GM23338 (cell line): ENCODE measurements at places on chromosomes 11 and 22. TPM values are rescaled to one million over a fixed set of nuclear protein-coding genes. Genes with fewer than 3 reads are reported as not detected.

Gene ALX4
- not detected in 2 replicates for total RNA-seq

Gene KCTD14
- 14.2 and 19.1 TPM in 2 replicates for total RNA-seq

Gene MRGPRX3
- not detected in 2 replicates for total RNA-seq

DNA sequence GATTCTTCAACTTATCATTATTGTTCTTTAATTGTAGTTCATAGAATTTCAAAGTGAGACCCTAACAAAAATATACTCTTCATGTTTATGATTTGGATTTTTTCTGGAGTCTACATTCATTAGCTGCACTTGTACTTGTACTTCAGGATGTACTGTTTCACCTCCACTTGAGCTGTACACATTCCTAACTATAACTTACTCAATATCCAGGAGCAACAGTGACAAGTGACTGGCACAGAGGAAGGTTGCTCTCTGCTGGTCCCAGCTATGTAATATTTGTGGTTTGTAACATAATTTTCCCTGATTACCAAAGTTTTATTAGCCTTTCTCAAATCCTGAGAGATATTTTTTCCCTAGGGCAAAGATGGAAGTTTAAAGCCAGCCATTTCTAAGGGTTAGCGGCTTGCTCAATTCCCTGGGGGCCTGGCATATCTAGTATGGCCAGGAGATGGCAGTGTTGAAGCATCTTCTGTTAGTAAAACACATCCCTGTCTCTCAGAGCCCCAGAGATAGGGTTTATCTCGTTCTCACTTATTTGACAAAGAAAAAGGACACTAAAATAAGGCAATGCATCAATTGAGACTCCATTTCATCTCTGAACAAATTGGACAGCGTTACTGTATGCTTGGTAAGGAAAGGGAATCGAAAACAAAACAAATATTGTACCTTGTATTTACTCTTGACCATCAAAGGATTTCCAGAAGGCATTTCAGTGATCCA, 14.2 kb downstream of the OR52A5 start:
- no peaks in the 10 kb centered on the region for H3K27me3 ChIP-seq
- no peaks in the 10 kb centered on the region for H3K4me1 ChIP-seq
- no peak overlapping the region for H3K4me3 ChIP-seq
- H3K27ac ChIP-seq: no peak overlapping the region
- DNase-seq: peak; percentile 87

Gene GSTT2B
- 5.7 TPM in 2 replicates for total RNA-seq

Gene LRRC74B
- total RNA-seq: not detected in 2 replicates

DNA sequence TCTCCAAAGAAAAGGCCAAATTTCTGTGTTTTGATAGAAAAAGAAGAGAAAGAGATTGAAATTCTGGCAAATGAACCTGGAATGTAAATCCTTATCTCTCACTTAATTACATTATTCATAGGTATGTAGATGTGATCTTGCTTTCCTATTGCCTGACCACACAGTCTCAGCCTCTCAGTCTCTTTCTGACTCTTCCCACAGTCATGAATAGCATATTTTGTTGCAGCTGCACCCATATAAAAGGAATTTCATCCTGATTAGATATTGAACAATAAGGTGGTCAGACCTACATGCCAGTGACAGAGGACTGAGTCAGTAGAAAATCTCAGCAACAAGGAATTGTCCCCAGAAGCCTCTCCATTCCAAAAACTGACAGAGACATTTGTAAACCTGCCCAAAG, 62.9 kb upstream of the LRRC4C start:
- no peak overlapping the region for H3K27ac ChIP-seq
- H3K36me3 ChIP-seq: no peaks in the 10 kb centered on the region
- DNase-seq: no peak
- peaks cover 7% of the 10 kb centered on the region for H3K4me1 ChIP-seq
- no peaks in the 10 kb centered on the region for H3K27me3 ChIP-seq

- peak; percentile 55 for DNase-seq
- H3K36me3 ChIP-seq: no peaks in the 10 kb centered on the region
- H3K4me3 ChIP-seq: peak overlapping the region; percentile 80
- no peak overlapping the region for H3K27ac ChIP-seq
- H3K4me1 ChIP-seq: no peaks in the 10 kb centered on the region; the same call in 1 of the 2 replicates
These were observed 1.8 kb downstream of the SYT7 start for GRCh38 chr11:61578819-61579675.

GRCh38 chr22:46058091-46058420, 81.1 kb upstream of the WNT7B start:
- peaks cover 35% of the 10 kb centered on the region for H3K27me3 ChIP-seq
- H3K4me1 ChIP-seq: peaks cover 18% of the 10 kb centered on the region

- H3K27me3 ChIP-seq: no peaks in the 10 kb centered on the region
- no peaks in the 10 kb centered on the region for H3K36me3 ChIP-seq
- H3K27ac ChIP-seq: no peak overlapping the region
- H3K4me3 ChIP-seq: no peak overlapping the region
- H3K4me1 ChIP-seq: no peaks in the 10 kb centered on the region
- no peak for DNase-seq
These were observed 29.6 kb upstream of the FLI1 start for GRCh38 chr11:128664317-128664716.

DNA sequence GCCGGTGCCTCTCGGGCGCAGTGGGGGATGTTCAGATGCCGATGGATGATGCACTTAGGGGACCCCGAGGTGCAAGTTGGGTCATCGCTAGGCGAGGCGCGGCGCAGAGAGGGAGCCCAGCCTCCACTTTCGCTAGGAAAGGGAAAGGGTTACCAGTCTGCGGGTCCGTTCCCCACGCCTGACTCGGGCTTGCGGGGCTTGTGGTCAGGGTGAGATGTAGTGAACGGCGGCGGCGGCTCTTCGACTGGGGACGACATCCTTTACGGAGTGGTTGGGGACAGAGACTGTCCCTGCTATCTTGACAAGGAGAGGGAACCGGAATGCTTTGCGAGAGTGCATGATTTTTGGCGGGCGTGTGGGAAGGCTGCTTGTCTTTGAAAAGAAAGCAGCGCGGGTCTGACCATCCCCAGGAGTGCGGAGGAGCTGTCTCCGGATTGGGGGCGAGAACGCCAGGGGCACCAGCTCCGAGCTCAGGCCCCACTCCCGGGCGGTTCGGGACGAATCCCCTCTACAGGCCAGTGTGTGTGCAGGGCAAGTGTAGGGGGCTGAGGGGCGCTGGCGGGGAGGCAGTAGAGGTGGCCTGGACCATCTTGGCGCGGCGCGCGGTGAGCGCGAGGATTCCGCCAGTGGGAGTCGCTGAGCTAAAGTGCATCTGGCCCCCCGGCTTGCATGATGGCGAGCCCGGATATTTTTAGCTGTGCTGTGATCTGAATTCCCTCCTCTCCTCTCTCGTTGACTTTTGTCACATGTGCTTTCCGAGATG, 1.1 kb downstream of the FAT3 start:
- peaks cover 6% of the 10 kb centered on the region; the same call in 1 of the 2 replicates for H3K36me3 ChIP-seq
- no peak overlapping the region for H3K27ac ChIP-seq
- H3K27me3 ChIP-seq: peaks cover 27% of the 10 kb centered on the region
- H3K4me3 ChIP-seq: peak overlapping the region; percentile 90

- H3K4me3 ChIP-seq: no peak overlapping the region
- H3K4me1 ChIP-seq: peaks cover 5% of the 10 kb centered on the region; the same call in 1 of the 2 replicates
- DNase-seq: peak; percentile 68
- H3K36me3 ChIP-seq: peaks cover 16% of the 10 kb centered on the region; the same call in 1 of the 2 replicates
- H3K27me3 ChIP-seq: no peaks in the 10 kb centered on the region
These were observed 55.7 kb upstream of the SORL1-AS1 start for GRCh38 chr11:121508449-121508848.

DNA sequence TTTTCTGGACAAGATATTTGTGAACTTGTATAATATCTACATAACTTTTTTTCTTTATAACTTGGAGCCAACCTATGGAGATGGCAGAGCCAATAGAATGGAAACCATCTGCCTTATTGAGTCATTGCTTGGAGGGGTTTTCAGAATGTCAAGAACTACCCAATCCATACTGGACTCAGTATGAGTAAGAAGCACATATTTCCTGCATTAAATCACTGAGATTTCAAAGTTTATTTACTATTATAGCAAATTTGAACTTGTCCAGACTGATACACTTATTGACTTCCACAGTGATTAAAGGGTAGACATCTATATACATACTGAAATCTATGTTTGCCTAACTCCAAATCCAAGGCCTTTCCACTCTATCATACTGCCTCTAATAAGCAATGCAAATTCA, 704.0 kb downstream of the KCNA4 start:
- H3K4me1 ChIP-seq: no peaks in the 10 kb centered on the region
- no peak overlapping the region for H3K27ac ChIP-seq
- DNase-seq: no peak
- no peaks in the 10 kb centered on the region for H3K27me3 ChIP-seq
- H3K4me3 ChIP-seq: no peak overlapping the region

- H3K4me3 ChIP-seq: no peak overlapping the region
- H3K27ac ChIP-seq: no peak overlapping the region
- peak; percentile 47 for DNase-seq
These were observed 23.8 kb upstream of the IGSF22 start for GRCh38 chr11:18749681-18750319.

- no peaks in the 10 kb centered on the region for H3K36me3 ChIP-seq
- H3K27me3 ChIP-seq: no peaks in the 10 kb centered on the region
- H3K4me1 ChIP-seq: peaks cover 5% of the 10 kb centered on the region; the same call in 1 of the 2 replicates
- H3K27ac ChIP-seq: peak overlapping the region; percentile 55; the same call in 1 of the 2 replicates
- peak overlapping the region; percentile 100 for H3K4me3 ChIP-seq
These were observed 30.0 kb upstream of the WNT11 start for GRCh38 chr11:76236092-76236999.

DNA sequence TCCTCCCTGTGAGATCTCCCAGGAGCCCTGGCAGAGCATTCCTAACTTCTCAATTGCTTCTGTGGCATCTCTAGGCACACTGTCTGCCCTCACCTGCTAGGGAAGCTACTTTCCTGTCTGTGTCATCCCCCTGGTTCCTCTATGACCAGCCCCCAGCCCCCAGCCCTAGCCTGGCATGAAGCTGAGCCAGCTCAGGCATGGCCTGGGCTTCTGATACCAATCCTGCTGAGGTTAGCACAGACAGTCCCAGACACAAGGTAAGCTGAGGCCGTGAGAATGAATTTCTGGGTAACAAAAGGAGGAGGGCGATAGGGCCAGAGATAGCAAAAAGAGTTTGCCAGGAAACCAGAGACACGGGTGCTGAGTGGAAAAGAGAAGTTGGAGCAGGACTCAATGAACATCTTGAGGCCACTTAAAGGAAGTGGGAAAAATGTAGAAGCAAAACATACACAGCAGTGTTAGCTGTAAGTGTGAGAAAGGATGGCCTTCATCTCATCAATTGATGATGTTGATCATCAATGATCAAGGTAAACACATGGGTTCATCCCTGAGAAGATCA, 87.6 kb upstream of the PICALM start:
- no peak overlapping the region for H3K27ac ChIP-seq
- 0 out of 2 replicates have a peak, but pooled peaks cover 6% of the 10 kb centered on the region for H3K4me1 ChIP-seq
- H3K27me3 ChIP-seq: no peaks in the 10 kb centered on the region
- no peaks in the 10 kb centered on the region for H3K36me3 ChIP-seq
- no peak for DNase-seq

DNA sequence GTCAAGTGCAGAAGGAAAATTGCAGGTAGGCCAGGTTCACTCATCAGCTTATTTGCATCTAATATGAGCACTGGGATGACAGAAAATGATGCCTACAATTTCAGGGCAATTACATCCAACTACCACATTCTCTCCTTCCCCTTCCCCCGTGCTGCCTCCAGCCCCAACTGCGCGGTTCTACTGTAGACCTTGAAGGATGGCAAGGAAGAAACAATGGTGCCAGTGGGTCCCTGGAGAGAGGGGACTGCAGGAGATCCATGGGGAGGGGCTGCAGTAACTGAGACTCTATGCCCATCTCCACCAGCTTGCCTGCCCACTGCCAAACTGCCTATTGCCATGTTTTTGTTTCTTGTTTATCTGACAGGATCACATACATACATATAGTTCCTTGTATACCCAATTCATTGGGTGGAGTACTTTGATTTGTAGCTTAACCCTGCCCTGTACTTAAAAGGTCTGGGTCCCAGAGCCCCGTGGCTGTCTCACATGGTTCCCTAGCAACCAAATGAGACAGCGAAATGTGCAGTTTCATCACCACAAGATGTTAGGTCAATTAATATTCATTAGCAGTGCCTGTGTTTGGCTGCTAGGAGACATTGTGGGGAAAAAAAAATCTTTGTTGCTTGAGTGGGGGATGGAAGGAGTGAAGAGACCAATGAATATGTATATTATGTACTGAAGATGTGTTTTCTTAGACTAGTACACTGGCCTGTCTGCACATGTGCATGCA, 253.5 kb upstream of the PLET1 start:
- no peaks in the 10 kb centered on the region for H3K36me3 ChIP-seq
- no peak for DNase-seq
- no peak overlapping the region for H3K27ac ChIP-seq
- H3K4me1 ChIP-seq: no peaks in the 10 kb centered on the region
- no peak overlapping the region for H3K4me3 ChIP-seq

GRCh38 chr11:59285716-59286260, 72.9 kb upstream of the OR5AN1 start:
- H3K27me3 ChIP-seq: no peaks in the 10 kb centered on the region
- no peak for DNase-seq
- no peak overlapping the region for H3K4me3 ChIP-seq
- no peak overlapping the region for H3K27ac ChIP-seq
- no peaks in the 10 kb centered on the region for H3K36me3 ChIP-seq
- no peaks in the 10 kb centered on the region for H3K4me1 ChIP-seq
